ENCODE measurements at places on chromosomes 12 and 14. TPM values are rescaled to one million over a fixed set of nuclear protein-coding genes. Genes with fewer than 3 reads are reported as not detected.
A peak's percentile ranks its signal among the peaks of the same experiment; 100 is the strongest.

- DNase-seq, result no peak
These were observed 126.3 kb downstream of the ERC1 start for GRCh38 chr12:1117371-1117770.

DNA sequence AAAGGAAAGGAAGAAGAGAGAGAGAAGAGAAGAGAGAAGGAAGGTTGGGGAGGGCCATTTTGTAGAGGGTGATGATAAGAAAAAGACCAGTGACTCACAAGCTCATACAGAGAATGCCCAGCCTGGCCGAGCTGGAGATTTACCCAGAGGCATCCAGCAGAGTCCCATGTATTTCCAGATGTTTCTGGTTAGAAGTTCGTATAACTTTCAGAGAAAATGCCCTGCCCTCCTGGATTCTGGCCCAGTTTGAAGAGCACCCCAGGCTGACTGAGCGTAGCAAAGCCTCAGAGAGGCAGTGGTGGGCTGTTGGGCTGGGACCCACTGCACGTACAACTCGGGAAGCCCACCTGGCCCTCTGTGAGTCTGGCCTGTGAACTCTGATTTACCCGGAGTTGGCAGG is 221.8 kb downstream of the SLC41A2 start:
- DNase-seq, result no peak

DNA sequence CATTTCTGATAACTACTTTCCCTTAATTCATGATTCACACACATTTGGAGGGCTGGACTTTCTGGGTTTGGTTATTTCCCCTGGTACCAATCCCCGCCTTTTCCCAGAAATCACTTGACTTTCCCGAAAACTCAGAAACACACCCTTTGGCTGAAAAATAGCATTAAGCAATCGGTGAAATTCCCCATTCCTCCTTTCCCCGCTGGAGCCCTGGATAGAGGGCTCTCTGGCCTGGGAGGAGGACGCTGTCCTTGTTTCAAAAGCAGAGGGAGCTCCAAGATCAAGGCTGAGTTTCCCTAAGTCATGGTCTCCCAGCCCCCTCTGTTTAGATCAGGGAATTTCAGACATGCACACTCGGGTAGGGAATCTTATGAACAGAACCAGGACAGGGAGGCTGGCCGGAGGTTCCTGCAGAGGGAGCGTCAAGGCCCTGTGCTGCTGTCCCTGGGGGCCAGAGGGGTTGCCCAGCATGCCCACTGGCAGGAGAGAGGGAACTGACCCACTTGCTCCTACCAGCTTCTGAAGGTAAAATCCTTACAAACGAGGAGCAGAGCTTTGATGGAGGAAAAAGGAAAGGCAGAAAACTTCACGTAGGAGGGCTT is at the start of gene C1S:
TSS of gene C1S (plus strand) at position 366 of the 602 bp plus-strand sequence. CDS start 1,195 bp downstream, outside the sequence.
- DNase-seq, result peak; percentile 11

TAS2R42 gene
- polyA plus RNA-seq, result not detected

Measured in brain (organoid and tissue), 16 donors.